CD4-positive, alpha-beta T cell treated with Interleukin-4 for 1 hour (primary cell): ENCODE measurements at places on chromosomes 6 and 20.

DNA sequence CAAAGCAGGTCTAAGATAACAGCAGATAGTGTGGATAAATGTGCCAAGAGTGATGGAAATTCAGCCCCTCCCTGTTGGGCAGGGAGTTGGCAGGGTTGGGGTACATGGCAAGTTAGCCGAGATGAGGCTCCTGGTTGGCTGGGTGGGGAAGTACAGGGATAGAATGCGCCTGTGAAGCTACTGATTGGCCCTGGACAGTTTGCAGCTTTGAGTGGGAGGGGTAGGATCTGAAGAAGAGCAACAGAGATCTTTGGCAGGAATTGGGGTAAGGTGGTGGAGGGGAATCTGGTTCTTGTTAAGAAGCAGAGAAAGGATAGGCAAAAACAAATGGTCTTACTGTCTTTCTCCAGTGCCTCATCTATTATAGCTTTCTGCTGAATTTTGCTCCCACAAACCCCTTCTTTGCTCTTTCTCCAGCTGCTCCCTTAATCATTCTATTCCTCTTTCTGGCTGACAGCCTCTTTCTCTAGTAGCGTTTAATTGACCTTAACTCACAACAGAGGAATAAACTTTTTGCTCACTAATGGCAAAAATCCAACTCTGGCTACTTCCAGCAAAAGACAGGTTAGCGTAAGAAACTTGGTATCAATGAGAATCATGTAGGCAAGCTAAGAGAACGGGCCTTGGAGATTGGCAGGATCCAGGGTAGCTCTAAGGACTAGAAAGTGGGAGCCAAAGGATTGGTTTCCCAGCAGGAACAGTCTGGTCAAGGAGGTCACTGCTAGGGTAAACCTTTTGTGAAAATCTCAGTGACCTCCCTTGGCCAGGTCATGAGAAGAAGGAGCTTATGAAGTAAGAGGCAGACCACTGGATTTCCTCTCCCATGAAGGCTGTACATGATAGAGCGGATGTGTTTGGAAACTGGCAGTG is 86.3 kb upstream of the CARMIL1 start:
- no peak for DNase-seq

- no peak for DNase-seq
These were observed 1021.6 kb upstream of the FLRT3 start for GRCh38 chr20:15359056-15359455.

- DNase-seq, result no peak
These were observed 55.9 kb upstream of the PSMF1 start for GRCh38 chr20:1062334-1063010.

DNA sequence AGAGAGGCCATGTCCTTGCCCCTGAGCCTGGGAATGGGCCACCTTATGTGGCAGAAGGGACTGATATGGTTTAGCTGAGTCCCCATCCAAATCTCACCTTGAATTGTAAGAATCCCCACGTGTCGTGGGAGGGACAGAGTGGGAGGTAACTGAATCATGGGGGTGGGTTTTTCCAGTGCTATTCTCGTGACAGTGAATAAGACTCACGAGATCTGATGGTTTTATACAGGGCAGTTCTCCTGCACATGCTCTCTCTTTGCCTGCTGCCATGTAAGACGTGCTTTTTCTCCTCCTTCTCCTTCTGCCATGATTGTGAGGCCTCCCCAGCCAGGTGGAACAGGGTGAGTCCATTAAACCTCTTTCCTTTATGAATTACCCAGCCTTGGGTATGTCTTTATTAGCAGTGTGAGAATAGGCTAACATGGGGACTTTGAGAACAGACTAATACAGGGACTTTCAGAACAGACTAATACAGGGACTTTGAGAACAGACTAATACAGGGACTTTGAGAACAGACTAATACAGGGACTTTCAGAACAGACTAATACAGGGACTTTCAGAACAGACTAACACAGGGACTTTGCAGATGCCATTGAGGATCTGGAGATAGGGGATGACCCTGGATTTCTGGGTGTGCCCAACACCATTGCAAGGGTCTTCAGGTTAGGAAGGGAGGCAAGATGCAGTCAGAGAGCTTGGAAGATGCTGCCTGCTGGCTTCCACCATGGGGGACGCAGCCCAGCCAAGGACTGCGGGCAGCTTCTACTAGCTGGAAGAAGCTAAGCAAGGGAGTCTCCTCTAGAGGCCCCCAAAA is 86.9 kb downstream of the RAMACL start:
- DNase-seq, result no peak

DNA sequence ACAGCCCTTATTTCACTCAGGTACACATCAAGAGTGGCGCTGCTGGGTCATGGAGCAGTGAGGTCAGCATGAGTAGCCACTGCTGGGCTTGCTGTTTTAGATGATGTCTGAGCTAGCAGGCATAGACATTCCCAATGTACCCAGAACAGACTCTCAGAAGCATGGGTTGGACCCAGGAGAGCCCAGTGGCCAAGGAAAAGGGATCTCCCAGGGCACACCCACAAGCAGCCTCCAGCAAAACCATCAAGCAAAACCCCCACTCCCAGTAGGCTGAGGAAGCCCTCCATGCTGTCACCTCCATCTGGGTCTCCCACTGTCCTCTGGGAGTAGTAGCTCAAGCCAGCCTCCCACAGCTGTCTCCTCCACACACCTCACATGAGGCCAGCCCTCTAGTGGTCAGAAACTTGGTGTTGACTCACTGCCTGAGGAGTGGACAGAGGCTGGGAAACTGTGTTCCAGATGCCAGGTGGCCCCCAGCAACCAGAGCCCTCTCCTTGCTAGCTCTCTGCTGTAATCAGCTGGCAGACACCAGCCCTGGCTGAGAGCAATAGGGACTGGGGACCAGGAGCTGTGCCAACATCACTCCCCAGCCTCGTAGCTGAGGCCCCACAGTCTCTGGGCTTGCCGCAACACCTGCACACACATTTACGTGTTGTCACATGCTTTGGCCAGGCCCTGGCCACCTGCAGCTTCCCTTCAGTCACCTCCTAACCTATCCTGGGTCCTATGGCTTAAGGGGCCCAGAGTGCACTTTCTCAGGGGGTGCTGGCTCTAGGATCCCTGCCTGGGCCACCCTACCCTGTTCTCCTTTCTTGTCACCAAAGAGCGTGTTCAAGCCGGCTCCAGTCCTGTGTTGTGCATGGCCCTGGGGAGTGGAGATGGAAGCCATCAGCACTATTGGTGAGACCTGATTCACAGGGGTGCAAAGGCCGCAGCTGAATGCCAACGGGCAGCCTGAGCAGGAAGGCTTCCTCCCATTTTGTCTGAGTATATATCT is 1.9 kb upstream of the AP5S1 start:
- DNase-seq, result no peak

GRCh38 chr6:154343473-154344308 is 12.9 kb downstream of the IPCEF1 start:
- peak; percentile 5 for DNase-seq

GRCh38 chr6:36467625-36468024 is 24.8 kb downstream of the KCTD20 start:
- no peak for DNase-seq

DNA sequence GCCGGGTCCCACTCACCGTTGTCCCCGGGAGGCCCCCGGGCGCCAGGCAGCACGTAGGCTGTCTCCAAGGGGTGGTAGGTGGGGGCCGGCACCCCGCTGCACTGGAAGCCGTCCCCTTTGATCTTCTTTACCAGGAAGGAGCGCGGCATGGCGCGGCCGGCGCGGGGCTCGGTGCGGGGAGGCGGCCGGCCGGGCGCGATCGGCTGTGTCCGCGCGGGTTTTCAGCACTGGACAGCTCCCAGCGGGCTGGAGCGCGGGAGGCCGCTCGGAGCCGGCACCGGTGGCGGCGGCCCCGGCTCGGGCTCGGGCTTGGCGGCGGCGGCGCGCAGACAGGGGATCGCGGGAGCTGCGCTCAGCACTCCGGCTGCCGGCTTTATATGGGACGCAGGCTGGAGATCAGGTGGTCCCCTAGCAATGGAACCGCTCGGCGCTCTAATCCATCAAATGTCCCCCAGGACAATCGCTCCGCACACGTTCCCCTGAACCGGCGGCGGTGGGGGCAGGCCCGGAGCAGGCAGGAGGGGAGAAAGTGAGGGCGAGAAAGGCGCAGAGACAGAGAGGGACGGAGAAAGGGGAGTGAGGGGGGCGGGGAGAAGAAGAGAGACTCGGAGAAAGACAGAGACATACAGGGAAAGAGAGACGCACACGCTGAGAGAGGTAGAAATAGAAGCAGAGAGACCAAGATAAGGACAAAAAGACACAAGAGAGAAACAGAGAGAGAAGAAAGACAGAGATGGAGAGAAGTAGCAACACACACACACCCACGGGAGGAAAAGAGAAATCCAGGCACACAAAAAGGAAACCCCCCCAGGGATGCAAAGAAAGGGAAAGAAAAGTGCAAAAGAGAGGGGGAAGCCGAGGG is at the start of gene SCRT2:
Gene SCRT2 (minus strand): TSS at position 350 of the 862 bp plus-strand sequence. CDS start 201 bp downstream, at position 149.
- DNase-seq, result peak; percentile 52

GRCh38 chr6:62150048-62150663 is 135.9 kb downstream of the KHDRBS2 start:
- no peak for DNase-seq

- DNase-seq, result no peak
These were observed 4.6 kb downstream of the TGM3 start for GRCh38 chr20:2300420-2300819.

- no peak for DNase-seq
These were observed 333.2 kb downstream of the RIMS1 start for GRCh38 chr6:72219536-72219935.

- no peak for DNase-seq
These were observed 124.1 kb upstream of the THEMIS start for GRCh38 chr6:128024969-128025368.

DNA sequence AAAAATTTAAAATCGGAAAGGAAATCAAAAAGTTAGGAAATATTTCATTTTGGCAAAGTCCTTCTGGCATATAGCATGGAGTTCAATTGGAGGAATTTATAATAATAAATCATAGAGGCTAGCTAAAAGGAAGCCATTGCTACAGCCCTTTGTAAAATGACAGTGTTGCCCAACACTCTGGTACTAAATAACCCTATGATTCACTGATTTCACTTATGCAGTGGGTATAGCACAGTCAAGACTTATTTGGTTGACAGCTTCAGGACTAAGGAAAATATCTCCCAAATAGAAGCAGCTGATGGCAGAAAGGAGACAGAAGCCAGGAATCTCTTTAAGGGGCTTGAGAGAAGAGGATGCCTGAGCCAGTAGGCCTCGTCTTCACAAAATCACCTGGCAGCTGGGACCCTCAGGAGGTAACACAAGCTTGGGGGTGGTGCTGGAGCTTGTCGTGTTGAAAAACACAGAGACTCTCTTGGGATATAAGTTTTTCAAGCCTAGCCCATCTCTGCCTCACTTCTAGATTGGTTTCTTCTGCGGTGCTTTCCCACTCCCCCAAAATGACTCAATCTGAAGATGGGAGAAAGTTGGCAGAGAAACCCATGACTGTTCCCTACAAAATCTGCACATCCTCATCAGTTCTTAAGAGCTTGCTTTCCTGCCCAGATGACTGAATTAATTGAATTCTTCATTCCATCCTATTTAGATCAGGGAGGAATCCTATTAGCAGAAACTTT is 38.4 kb upstream of the EYA4 start:
- DNase-seq, result no peak

GRCh38 chr6:46352541-46353268 is 138.5 kb downstream of the RCAN2 start:
- no peak for DNase-seq

GRCh38 chr6:43395776-43396175 is 26.3 kb upstream of the ZNF318 start:
- no peak for DNase-seq

DNA sequence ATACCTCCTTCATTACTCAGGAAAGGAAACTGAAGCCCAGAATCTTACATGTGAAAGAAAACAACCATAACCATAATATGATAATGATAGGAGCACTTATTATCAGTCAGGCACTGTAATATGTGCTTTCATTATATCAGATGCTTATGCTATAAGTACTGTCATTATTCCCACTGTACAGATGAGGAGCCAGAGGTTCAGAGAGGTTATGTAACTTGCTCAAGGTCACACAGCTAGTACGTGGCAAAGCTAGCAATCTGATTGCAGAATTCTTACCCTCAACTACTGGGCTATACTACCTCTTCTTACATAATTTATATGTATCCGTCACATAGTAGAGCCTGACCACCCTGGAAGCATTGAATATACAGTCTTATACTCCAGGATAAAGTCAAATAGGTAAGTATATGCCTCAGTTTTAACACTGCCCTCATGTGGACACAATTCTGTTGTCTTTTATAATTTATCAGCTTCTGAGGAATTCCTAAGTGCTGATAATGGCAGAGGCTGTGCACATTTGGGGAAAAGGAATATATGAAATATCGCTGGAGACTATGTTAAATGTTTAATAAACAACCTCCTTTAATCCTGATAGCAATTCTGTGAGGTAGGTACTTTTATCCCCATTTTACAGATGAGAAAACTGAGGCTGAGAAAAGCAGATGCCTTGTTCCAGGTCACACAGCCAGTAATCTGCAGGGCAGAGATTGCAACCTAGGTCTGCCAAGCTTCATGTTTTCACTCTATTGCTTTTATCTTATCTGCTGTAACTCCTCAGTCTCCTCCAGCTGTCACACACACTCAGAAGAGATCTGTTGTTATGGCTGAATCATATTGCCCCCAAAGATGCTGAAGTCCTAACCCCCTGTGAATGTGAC is 13.4 kb downstream of the BCAS1 start:
- DNase-seq, result no peak

DNA sequence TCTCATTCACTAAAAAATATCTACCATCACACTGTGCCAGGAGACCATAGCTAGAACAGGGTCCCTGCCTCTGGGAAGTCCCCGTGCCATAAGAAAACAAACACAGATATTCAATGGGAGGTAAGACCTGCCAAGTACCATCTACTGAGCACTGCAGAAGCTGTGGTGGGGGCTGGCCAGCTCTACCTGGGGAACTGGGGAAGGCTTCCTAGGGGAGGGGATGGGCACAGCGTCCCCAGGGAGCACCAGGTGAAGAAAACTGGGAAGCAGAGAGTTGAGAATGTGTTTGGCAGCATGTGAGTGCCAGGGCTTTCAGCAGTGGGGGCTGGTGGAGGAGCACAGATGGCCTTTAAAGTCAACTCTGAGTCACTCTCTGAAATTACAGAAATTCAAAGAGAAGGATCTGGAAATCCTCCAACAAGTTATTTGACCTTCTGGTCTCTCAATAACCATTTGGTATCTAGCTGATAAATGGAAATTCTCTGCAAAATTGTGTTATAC is 85.2 kb downstream of the SHLD1 start:
- DNase-seq, result peak; percentile 55

DNA sequence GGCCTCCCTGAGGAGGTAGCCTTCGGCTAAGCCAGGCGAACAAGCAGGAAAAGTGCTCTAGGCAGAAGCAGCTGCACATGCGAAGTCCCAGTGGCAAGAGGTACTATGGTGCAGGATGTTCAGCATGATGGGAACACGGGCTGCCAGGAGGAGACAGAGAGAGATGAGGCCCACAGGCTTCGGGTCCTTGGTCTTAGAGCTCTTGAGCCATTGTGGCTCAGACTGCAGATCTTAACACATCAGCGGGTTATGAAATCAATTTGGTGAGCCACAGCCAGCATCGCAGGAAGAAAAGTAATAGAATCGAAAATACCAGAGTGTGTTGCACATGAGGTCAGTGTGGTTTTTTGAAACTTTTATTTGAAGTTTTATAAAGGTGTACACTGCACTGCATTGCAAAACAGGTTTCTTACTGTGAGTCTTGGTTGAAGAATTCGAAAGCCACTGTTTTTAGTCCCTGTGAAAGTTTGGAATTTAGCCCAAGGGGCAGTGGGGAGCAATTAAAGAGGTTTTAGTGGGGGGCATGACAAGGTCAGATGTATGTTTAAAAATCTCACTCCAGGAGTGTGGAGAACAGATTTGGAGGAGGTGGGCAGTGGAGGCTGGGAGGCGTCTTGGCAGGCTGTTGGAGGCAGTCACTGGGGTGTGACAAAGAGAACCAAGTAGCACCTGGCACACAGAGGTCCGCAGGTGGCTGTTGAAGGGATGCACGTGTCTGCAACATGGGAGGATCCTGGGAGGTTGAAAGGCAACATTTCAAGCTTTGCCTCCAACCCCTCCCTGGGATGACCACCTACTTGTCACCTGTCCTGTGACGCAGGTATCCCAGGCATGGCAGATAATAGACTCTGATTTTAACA is 69.3 kb downstream of the EYA2 start:
- DNase-seq, result no peak
